Cardiac septum (tissue), 1 donor: ENCODE measurements at places on chromosomes 7 and 10. TPM values are rescaled to one million over a fixed set of nuclear protein-coding genes. Genes with fewer than 3 reads are reported as not detected.
A peak's percentile ranks its signal among the peaks of the same experiment; 100 is the strongest.

DNA sequence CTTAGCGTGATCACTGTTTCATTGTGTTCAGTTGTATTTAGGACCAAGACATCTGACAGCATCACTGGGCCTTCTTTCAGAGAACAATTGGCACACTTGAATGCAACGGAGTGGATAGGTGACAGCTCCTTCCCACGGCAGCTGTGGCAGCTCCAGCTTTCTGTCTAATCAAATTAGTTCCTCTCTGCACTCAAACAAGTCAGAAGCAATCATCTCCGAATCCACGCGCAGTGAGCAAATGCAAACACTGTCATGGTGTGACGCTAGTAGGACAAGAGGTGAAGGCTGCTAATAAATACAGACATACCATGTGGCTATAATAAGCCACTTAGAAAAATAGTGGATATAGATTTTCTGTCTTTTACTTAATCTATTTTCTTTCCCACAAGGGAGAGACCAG is 542.4 kb downstream of the ACTR3B start:
- no peak for DNase-seq

GRCh38 chr10:127922675-127923366 is 15.9 kb downstream of the PTPRE start:
- peak; percentile 90 for DNase-seq

DNA sequence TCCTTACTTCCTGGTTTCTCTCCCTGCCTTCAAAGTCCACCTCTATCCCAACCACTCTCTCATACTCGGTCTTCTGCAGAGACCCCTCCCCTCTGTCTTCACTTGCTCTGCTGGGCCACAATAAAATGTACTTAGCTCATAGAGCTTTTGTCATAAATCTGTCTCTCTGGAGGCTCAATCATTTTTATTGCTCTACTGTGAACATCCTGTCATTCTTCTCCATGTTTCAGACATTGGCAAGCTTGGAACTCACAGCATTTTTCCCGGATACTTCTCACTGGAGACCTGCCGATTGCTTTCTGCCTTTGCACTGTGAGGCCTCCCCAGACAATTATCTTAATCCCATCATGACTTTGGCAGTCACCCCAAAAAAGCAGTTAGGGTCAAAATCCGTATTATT is 192.3 kb upstream of the ZMIZ1 start:
- peak; percentile 35 for DNase-seq

DNA sequence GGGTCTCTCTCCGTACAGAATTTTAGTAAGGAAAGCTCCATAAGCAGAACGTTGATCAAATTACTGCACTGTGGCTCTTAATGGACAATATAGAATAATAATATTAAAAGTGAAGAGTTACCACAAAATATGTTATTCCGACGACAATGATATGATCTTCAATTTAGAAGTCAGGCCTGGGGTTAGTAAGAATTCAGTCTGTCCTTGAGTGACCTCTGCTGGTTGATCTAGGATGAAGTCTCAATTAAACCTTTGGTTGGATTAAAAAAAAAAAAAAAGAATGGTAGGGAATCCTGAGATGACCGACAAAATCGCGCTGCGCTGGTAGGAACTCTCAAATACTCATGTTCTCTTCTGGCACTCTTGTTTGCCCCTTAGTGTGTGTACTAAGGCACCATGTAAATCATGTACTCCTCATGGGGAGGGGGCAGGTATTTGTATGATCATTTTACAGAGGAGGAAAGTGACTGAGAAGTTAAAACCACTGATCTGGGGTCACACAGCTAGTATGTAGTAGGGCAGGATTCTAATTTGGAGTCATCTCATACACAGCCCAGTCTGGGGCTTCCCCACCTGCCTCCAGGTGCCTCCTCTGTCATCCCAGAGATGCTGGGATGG is 161.3 kb upstream of the NPVF start:
- DNase-seq = no peak

- no peak for DNase-seq
Observed at GRCh38 chr7:70354409-70355169, 756.3 kb downstream of the AUTS2 start.

DNA sequence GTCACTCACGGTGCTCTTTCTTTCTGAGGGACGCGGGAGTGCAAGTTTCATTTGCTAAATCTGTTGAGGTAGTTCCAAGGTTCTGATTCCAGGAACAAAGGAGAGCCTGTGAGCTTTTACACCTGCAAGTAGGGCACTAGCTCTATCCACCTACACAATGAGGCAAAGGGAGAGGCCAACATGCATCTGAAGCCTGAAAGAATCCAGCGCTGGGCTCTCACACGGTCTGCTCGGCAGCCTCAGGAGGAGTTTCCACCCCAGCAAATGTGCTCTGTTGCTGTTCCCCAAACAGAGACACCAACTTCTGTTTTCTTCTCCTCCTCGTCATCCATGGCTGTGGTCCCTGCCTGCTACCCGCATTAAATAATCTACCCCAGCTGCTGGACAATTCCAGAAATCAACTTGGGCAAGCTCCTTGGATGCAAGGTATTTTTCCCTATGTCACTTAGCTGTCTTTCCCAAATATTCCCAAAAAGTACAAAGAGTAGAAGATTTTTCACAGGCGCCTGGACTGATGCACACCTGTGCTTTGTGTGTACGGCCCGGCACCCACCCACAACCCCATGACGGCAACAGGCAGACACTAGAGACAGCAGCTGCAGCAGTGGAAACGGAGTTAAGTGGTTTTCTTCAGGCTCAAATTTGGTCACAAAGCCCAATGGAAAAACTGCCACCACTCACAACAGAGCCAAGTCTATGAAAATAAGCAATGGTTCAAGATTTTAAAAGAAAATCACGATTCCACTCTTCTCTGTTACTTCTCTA is 176.8 kb downstream of the ZMYND11 start:
- peak; percentile 31 for DNase-seq

The GPR22 gene
- 25.4 TPM for total RNA-seq

DNA sequence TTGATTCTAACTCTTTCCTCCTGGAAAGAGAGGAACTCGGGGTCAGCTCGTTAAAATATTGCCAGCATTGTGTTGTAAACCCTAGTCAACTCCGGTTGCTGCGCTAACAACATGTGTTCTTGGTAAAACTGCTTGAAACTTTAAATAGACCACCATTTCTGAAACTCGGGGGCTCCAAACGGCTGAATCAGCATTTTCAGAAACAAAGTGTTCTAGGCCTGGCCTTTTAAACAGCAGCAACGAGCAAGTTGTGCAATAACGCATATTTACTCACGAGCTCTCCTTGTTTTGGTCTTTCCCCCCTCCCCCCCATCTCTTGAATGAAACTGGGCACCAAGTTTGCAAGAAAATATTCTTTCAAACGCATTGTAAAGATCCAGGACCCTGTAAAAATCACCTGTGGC is 9.2 kb upstream of the GRB10 start:
- no peak for DNase-seq

DNA sequence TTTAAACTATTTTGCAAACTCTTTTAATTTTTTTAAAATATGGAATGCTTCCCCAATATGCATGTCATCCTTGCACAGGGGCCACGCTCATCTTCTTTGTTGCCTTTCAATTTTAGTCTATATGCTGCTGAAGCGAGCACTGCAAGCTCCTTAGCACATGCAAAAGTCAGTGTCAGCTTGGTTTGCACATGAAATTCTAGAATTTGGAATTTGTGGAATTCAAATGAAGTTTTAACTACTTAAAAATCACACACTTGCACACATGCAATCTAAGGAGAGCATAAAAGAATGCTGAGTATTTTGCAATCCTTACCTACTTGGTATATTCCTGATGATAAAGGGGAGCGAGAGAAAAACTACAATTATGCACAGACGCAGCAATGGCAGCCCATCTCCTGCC is 78.3 kb upstream of the ATP6V0A4 start:
- no peak for DNase-seq

GRCh38 chr10:97713339-97713825 is at the start of gene MARVELD1:
Gene MARVELD1, plus strand, starts transcription at chr10:97713730. Its CDS starts 147 bp downstream, at chr10:97713877.
- no peak for DNase-seq

The MKX gene
- 0.16 TPM for total RNA-seq

GRCh38 chr10:57694956-57695608 is 572.6 kb downstream of the IPMK start:
- no peak for DNase-seq
